Neural progenitor cell (in vitro differentiated cells): ENCODE measurements at places on chromosomes 16 and 17.

- no peak for DNase-seq
- no peak overlapping the region for H3K4me3 ChIP-seq
- no peaks in the 10 kb centered on the region for H3K4me1 ChIP-seq
Measured at GRCh38 chr17:83006515-83007455, 72.6 kb upstream of the METRNL start.

- no peak overlapping the region for H3K4me3 ChIP-seq
- no peak for DNase-seq
Measured at GRCh38 chr16:85304337-85304736, 192.1 kb upstream of the CIBAR2 start.

GRCh38 chr17:61580502-61580901 lies 10.5 kb downstream of the NACA2 start:
- no peaks in the 10 kb centered on the region for H3K27me3 ChIP-seq
- no peak overlapping the region for H3K27ac ChIP-seq
- DNase-seq = no peak
- H3K4me3 ChIP-seq = no peak overlapping the region
- H3K4me1 ChIP-seq = no peaks in the 10 kb centered on the region

- H3K36me3 ChIP-seq = no peaks in the 10 kb centered on the region
- peak overlapping the region; percentile 99 for H3K27ac ChIP-seq
- peaks cover 5% of the 10 kb centered on the region for H3K4me1 ChIP-seq
- H3K27me3 ChIP-seq = no peaks in the 10 kb centered on the region
- peak overlapping the region; percentile 40 for H3K4me3 ChIP-seq
- DNase-seq = peak; percentile 83
Measured at GRCh38 chr17:43368740-43369506, 29.9 kb upstream of the ARL4D start.

GRCh38 chr17:20184977-20185619 lies 175.9 kb downstream of the SPECC1 start:
- no peaks in the 10 kb centered on the region for H3K27me3 ChIP-seq
- no peak overlapping the region for H3K4me3 ChIP-seq
- H3K36me3 ChIP-seq = no peaks in the 10 kb centered on the region
- no peak overlapping the region for H3K27ac ChIP-seq
- peaks cover 24% of the 10 kb centered on the region for H3K4me1 ChIP-seq
- no peak for DNase-seq

DNA sequence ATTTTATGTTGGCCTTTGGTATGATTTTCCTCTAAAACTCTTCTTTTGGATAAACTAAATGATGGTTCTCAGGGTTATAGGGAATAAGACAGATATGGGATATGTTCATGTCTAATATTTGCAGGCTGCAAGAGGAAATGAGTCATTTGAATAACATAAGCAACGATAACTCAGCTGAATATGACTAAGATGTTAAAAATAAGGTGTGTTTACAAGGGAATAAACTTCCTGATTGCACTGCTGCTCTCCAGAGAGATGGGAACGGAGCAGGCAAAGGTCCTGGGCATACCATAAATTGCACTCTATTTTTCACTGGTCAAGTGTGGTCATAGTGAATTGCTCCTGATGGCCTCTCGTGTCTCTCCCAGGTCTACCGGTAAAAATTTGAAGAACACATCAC lies 666.2 kb downstream of the TOX3 start:
- H3K4me1 ChIP-seq = peaks cover 7% of the 10 kb centered on the region
- DNase-seq = no peak
- H3K4me3 ChIP-seq = no peak overlapping the region
- H3K27ac ChIP-seq = no peak overlapping the region
- H3K27me3 ChIP-seq = no peaks in the 10 kb centered on the region

DNA sequence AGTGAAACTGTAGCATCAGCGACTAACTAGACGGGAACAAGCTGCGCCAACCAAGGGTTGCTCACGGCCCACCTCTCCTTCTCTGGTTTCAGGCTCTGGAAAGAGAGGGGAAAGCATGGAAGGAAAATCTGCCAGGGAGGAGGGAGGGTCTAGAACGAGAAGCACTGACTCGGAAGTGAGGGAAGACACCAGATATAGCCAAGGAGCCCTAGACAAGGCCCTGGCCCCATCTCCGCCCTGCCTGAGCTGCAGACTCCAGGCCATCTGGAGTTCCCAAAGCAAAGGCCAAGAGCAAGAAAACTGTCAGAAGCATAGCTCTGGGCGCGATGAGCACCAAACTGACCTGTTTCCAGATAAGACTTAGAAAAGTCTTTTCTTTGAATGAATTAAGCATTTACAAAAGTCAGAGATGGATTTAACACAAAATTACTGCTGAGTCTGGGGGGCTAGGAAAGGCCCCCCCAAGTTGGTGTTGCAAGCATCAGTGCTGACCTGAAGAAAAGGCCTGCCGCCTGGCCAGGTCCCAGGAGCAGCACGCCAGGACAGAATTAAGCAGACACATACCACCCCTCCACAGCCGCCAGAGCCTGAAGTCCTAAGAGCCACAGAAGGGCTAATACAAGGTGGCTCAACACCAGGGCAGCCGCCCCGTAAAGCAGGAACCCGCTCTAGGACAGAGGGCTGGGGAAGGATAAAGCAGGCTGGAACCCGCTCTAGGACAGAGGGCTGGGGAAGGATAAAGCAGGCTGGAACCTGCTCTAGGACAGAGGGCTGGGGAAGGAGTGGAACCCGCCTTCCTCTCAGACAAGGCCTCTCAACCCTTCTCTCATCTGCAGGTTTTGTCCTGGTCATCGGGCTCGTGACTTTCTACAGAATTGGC lies 20.7 kb downstream of the TMEM204 start:
- H3K27ac ChIP-seq = no peak overlapping the region
- no peaks in the 10 kb centered on the region for H3K4me1 ChIP-seq
- no peak for DNase-seq
- no peaks in the 10 kb centered on the region for H3K27me3 ChIP-seq
- no peaks in the 10 kb centered on the region for H3K36me3 ChIP-seq
- H3K4me3 ChIP-seq = no peak overlapping the region

DNA sequence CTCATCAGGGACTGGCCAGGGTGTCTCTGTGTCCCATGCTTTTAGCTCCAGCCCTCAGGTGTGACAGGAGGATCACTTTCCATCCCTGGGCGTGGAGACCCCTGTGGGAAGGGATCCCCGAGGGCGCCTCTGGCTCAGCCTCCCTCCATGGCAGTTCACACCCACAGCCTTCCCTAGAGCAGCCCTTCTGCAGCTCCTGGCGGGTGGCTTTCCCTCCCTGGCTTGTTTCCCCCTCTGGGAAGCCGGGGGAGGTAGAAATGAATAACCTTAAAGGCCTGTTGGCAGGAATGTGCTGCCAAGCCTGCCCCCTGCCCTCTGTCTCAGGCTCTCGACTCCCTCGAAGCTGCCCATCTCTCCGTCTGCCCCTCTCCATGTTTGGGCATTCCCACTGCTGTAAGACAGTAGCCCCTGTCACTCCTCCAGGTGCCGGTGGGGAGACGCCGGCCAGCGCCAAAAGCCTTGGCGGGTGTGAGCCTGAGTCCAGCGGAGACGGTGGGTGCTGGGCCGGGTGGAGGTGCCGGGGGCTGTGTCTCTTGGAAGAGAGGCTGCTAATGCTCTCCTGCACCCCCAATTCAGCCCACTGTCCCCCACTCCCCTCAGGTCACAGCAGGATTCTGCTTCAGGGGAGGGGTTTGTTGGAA lies 2.1 kb upstream of the ATP2A1 start:
- peaks cover 21% of the 10 kb centered on the region for H3K4me1 ChIP-seq
- H3K27me3 ChIP-seq = peaks cover 2% of the 10 kb centered on the region
- H3K36me3 ChIP-seq = no peaks in the 10 kb centered on the region
- no peak overlapping the region for H3K27ac ChIP-seq
- DNase-seq = no peak
- no peak overlapping the region for H3K4me3 ChIP-seq

DNA sequence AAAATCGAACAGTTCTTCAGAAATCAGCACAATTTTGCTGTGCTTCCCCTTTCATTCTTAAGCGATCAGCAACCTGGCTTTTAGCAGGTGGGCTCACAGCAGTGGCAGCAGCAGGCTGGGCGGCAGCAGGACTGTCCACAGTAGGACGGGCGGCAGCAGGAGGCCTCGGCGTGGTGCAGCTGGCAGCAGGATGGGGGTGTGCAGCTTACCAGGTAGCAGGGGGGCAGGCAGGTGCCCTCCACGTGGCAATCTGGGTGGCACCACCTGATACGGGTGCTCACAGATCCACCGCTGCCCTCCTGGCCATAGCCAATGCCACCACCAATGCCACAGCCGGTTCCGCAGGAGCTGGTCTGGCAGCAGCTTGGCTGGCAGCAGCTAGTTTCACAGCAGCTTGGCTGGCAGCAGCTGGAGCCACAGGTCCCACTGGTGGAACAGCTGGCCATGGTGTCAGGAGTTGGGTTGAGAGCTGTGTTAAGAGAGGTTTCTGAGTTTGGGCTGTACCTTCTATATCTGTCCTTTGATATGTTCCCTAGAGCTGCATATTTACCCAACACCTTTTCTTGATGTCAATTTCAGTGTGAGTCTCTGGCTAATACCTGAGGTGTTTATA lies at the start of gene KRTAP1-4:
Gene KRTAP1-4, minus strand, starts transcription at position 563 of the 613 bp plus-strand sequence. Its CDS starts 117 bp downstream, at position 446.
- H3K27me3 ChIP-seq = no peaks in the 10 kb centered on the region
- no peak within 1 kb of the TSS for H3K4me3 ChIP-seq
- DNase-seq = no peak
- H3K4me1 ChIP-seq = no peaks in the 10 kb centered on the region
- H3K36me3 ChIP-seq = no peaks in the 10 kb centered on the region

DNA sequence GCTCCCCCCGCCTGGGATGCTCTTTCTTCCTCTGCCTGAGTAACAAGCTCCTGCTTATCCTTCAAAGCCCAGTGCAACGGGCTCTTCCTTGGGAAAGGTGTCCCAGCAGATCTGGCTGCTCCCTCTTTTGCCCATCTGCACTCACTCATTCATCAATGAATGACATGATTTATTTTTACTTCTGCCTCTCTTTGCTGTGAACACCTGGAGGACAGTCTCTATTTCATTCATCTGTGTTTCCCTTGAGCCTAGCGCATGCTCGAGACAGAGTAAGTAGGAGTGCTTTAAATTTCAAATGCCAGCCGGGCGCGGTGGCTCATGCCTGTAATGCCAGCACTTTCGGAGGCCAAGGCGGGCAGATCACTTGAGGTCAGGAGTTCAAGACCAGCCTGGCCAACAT lies 22.0 kb upstream of the GINS2 start:
- no peak for DNase-seq
- no peak overlapping the region for H3K27ac ChIP-seq
- peaks cover 15% of the 10 kb centered on the region for H3K4me1 ChIP-seq
- H3K27me3 ChIP-seq = peaks cover 8% of the 10 kb centered on the region

- no peak for DNase-seq
- no peaks in the 10 kb centered on the region for H3K27me3 ChIP-seq
- H3K4me3 ChIP-seq = no peak overlapping the region
- no peak overlapping the region for H3K27ac ChIP-seq
Measured at GRCh38 chr17:78891406-78892061, 11.5 kb downstream of the CEP295NL start.

DNA sequence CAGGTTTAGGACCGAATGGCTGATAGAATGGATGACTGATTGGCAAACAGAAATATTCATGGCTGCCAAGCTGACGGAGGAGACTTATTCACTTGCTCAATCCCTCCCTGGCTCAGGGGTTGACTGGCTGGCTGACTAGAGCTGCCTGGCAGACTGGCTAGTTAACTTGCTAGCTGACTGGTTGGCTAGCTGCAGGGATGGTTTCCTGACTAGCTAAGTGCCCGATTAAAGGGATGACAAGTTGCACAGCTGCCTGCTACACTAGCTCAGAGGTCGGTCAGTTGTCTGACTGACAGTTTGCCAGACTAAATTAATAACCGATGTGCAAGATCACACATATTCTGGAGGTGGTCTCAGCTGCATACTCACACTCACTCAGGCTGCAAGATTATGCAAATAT lies 1208.4 kb upstream of the CDH8 start:
- no peak for DNase-seq
- H3K27me3 ChIP-seq = no peaks in the 10 kb centered on the region
- peaks cover 3% of the 10 kb centered on the region for H3K36me3 ChIP-seq
- H3K27ac ChIP-seq = no peak overlapping the region
- no peaks in the 10 kb centered on the region for H3K4me1 ChIP-seq
- H3K4me3 ChIP-seq = no peak overlapping the region

- H3K27me3 ChIP-seq = no peaks in the 10 kb centered on the region
- DNase-seq = peak; percentile 27
- H3K4me3 ChIP-seq = no peak overlapping the region
- H3K36me3 ChIP-seq = no peaks in the 10 kb centered on the region
Measured at GRCh38 chr17:5661491-5662125, 77.3 kb upstream of the NLRP1 start.

DNA sequence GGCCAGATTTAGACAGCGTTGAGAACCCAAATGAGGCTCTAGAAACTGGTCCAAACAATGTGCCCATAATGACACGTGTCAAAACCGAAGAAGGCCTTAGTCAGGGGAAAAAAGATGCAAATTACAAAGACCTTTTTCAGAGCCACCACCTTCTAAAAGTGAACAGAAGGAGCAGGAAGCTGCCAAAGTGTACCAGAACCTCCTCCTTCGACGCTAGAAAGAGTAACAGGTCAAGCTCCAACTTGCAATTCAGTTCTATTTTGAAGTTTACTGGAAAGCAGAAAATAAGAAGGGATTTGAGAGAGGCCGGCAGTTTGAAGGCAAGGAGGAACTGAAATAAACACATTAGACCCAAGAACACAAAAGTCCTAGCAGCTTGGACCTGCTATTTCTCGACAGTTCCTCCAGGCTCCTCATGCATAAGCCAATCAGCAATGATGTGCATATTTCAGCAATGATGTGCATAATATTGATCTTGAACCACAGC lies 61.8 kb downstream of the XYLT1 start:
- H3K4me3 ChIP-seq = no peak overlapping the region
- no peaks in the 10 kb centered on the region for H3K36me3 ChIP-seq
- peaks cover 33% of the 10 kb centered on the region for H3K4me1 ChIP-seq
- H3K27me3 ChIP-seq = no peaks in the 10 kb centered on the region
- H3K27ac ChIP-seq = no peak overlapping the region

DNA sequence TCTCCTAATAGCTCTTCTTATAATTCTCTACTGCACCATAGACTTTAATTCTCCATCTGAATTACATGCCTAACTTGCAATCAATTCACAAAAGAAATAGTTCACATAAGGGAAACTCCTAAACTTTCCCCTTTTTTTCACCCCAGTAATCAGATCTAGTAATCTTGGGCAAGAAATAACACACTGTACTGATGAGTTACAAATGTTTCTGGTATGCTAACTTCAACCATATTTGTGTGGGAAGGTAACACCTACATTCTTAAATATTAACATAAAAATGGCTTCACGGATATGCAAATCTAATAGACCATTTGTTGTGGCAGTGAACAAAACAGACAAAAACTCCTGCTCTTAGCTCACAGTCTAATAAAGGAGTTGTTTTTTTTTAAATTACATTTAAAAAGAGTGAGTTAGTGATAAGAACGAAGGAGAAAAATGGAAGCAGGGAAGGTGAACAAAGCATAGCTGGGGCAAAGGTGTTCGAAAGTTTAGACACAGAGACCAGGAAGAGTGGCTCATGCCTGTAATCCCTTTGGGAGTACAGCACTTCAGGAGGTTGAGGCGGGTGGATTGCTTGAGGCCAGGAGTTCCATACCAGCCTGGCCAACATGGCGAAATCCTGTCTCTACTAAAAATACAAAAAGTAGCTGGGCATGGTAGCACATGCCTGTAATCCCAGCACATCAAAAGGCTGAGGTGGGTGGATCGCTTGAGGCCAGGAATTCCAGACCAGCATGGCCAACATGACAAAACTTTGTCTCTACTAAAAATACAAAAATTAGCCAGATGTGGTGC lies 34.8 kb downstream of the CMTM3 start:
- H3K27ac ChIP-seq = no peak overlapping the region
- no peak overlapping the region for H3K4me3 ChIP-seq
- no peaks in the 10 kb centered on the region for H3K36me3 ChIP-seq
- DNase-seq = no peak
- H3K4me1 ChIP-seq = no peaks in the 10 kb centered on the region
- H3K27me3 ChIP-seq = no peaks in the 10 kb centered on the region

- peaks cover 4% of the 10 kb centered on the region for H3K4me1 ChIP-seq
- H3K27ac ChIP-seq = no peak overlapping the region
- no peaks in the 10 kb centered on the region for H3K36me3 ChIP-seq
- no peak overlapping the region for H3K4me3 ChIP-seq
- H3K27me3 ChIP-seq = peaks cover 55% of the 10 kb centered on the region
- no peak for DNase-seq
Measured at GRCh38 chr17:4974115-4974670, 6.6 kb upstream of the SPAG7 start.
